Effector memory CD4-positive, alpha-beta T cell (primary cell): ENCODE measurements at places on chromosomes 7 and 10.

GRCh38 chr7:134351424-134351823, 34.7 kb upstream of the SLC35B4 start:
- DNase-seq, result no peak

GRCh38 chr10:31051703-31052102, 20.0 kb upstream of the ZNF438 start:
- DNase-seq, result no peak

DNA sequence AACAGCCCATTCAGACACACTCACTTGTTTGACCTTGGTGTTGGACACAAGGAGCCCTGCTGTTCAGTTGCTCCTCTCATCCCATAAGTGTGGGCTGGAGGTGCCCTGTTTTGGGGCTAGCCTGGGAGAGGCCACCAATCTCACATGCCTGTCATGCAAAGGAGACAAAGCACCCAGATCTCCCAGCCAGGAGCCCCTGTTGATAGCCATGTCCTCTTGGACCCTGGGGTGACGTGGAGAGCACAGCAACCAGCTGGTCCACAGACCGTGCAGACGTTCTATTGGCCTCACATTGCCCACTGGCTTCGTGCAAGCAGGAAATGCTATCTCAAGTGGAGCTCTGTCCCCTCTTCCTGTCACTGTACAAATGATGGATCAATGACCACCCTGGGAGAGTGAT, 240.8 kb downstream of the RPS24 start:
- DNase-seq, result no peak

DNA sequence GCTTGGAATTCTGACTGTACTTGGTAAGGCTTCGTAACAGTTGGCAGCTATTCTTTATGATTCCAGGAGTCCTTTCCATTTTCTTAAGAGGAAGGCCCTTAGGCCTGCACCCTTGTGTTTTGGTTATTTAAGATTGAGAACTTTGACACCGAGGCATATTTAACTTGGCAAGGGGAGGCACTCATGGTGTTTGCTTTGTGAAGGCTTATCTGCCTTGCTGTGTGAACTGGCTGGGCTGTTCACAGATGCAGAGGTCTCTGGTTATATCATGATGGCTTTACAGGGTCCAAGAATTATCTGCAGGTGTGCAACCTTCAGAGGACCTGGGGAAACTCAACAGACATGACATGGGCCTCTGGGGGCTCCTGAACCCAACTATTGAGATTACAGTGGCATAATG, 833 bp upstream of the PNLIPRP1 start:
- DNase-seq, result no peak

GRCh38 chr7:33612442-33612841, 292.9 kb upstream of the BMPER start:
- no peak for DNase-seq

DNA sequence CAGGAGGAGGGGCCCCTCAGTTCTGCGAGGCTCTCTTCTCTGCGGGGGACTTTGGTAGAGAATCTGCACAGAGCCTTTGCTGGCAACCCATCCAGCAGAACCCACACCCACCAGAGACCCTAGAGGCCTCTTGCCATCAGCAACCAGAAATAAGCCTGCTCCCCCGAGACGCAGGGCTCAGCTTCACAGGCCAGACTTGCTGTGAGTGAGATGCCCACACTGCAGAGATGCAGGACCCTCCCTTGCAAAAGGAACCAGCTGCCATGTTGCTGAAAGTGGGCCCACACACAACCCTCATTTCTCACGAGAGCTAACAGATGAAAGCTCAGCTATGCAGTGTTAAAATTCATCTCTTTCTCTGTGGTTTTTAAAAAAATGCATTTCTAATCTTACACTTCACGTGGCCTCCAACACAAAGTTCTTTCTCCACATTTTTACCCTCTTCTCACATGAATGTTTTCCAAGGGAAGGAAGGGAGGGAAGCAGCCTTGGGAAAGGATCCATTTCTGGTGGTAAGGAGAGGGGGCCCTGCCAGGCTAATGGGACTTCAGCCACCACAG, 171.6 kb downstream of the CCDC3 start:
- DNase-seq, result no peak

- no peak for DNase-seq
Measured at GRCh38 chr7:135210888-135211178, 493 bp downstream of the WDR91 start.

DNA sequence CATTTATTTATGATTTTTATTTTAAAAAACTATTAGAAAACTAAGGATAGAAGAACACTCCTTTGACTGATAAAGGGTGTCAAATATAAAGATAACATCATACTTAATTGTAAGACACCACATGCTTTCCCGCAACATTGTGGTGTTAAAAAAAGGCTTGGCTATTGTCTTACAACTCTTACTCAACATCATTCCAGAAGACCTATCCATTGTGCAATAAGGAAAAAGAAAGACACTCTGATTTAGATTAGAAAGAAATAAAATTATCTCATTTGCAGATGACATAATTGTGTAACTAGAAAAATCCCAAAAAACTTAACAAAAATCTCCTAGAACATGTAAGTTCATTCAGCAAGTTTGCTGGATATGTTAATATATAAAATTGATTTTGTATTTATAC, 296.7 kb upstream of the GNAI1 start:
- DNase-seq, result no peak

DNA sequence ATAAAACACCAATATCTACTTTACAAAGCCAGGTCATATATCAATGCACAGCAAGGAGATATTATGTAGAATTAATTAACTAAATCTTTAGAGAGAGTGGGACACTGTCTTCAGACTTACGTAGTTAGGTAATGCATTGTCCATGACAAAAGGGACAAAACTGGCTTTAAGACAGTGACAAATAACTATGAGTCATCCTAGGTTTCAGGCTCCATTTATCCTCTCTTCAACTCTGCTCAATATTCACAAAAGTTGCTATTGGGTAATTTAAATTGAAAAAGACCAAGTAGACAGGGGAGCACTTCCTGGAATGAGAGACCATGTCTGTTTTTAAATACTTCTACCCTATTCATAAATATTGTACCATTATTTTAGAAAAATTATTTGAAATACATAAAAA, 464.5 kb downstream of the ARL4A start:
- no peak for DNase-seq

- DNase-seq, result no peak
Measured at GRCh38 chr10:8026349-8027259, 27.9 kb upstream of the GATA3 start.

DNA sequence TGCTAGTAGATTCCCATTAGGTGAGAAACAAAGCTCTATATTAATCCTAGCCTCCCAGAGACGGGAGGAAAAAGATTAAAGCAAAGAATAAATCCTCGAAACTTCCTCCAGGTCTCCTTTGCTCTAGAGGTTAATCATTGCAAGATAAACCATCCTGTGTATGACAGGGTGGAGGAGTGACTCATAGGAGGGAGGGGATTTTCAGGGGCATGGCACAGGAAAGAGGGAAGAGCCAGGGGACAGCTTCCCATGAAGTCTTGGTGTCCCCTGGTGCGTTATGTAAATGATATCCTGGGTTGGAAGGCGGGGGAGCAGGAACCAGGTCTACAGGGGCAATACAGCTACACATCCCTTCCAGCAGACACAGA, 780 bp downstream of the CYP3A5 start:
- no peak for DNase-seq

- DNase-seq, result no peak
Measured at GRCh38 chr10:11335881-11336430, 275.5 kb downstream of the USP6NL start.

DNA sequence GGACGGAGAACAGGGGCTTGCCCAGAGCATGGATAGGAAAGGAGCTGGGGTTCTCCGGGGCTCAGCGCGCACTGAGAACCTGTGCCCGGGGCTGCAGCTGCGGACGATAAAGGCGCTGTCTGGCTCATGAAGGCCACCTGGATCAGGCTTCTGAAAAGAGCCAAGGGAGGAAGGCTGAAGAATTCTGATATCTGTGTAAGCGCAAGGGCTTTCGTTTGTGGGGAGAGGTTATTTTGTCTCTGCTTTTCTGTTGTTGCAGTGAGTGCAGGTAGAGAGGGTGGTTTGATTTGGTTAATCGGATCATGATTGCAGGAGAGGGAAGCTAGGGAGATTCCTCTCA, 250.5 kb downstream of the NSUN6 start:
- no peak for DNase-seq

DNA sequence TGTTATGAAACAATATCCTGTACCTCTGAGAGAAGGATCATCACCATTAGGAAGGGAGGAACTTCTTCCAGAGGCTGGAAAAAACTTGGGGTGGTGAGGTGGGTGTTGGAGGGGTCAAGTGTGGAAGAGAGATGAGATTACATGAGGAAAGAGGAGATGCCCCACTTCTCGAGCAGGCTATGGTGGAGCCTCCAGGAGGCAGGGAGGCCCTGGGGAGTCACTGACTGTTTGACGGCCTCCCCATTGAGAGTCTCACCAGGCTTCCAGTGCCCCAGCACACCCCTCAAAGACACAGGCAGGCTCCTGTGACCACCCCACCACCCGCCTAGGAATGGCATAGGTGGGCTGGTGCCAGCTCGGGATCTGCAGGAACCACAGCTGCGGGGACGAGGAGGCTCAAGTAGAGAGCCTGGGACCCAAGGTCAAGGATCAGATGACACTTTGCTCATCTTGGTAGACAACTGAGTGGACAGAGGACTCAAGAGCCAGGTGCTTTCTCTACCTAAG, 185.3 kb upstream of the GDF10 start:
- DNase-seq, result no peak

DNA sequence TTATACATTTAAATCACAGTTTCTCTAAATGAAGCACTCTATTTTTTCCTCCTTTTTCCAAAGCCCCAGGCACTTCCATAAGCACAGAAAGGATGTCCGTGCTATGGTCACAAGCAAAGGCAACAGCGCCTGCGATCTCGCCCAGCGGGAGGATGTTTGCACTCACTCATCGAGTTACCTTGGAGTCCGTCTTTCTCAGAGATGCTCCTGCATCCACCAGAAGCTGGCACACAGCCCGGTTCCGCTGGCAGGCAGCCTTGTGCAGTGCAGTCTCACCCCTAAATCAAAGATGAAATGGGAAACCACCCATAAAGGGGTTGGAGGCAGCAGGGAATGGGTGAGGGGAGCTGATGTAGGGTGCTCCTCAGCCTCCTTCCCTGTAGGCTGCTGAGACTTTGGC, 51.9 kb upstream of the PTN start:
- DNase-seq, result no peak

DNA sequence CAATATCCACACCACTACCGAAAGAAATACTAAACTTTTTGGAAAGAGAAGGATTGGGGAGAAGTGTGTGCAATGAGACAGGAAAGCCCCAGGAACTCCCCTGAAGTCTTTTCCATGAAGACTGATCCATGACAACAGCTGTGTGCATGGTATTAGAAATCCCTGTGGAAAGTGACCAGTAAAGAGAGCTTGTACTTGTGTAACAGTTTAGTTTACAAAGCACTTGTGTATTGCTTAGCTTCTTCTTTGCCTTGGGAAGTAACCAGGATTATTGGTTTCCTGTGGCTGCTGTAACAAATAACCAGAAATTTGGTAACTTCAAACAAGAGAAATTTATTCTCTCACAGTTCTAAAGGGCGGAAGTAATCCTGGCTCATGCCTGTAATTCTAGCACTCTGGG, 18.8 kb downstream of the TFAM start:
- no peak for DNase-seq

DNA sequence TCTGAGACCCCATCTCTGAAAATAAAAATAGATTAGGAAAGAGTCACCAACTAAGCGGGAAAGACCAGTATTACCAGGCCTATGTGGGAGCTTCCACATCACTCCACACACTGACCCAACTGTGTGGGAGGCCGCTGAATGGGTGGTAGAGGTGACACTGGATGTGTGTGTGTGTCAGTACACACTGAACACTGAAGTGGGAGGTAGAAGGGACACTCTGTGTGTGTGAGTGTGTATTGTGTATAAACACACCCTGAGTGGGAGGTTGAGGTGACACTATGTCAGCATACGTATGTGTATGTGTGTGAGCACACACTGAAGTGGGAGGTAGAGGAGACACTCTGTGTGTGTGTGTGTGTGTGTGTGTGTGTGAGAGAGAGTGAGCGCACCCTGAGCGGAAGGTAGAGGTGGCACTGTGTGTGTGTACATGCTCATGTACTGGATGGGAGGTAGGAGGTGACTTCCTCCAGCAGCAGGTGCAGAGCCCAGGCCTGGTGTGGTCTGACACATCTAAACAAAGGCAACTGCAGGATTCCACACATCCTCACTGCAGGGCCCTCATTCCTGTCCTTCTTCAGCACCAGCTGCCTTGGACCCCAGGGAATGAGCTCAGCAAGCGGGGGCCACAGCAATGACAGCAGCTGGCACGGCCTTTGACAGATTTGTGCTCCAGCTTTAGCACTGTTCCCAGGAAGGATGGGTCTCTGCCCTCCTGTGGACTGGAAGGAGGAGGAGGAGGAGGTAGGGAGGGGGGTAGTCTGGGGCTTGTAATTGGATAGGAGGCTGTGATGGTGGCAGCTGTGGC, 26.5 kb upstream of the RBM20 start:
- no peak for DNase-seq

DNA sequence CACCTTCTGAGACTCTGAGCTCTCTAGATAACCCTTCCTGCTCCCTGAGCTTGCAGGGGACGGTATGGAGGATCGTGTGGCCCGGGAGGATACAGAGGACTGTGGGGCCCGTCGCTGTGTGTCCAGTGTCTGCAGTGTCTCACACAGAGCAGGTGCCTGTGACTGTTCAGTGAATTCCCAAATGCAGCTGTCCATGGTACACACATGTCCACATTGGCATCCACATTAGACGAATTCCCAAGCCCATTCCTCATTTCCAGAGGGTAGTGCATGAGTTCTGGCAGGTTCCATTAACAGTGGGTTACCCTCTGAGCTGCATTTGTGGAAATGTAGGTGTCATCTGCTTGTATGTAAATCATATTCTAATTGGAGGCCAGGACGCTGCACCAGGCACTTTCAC, 39.5 kb downstream of the WDFY4 start:
- DNase-seq, result no peak

DNA sequence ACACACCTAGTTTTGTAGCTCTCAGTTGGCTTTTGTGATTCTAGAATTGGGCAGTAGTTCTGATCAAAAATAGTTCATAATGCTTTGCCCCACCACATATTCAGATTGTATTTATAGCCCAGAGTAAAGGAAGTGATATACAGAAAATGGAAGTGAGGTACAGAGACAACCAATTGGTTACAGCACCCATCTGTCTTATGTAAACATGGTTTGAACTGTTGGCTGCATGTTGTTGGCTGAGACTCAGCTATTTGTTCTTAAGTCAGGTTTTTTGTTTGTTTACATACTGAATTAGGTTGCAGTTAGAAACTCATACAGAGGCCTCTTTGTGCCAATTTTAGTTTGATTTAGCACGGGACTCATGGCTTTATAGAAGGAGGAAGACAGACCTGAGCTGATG, 158.9 kb upstream of the GPR26 start:
- DNase-seq, result no peak

GRCh38 chr7:14754631-14755030, 147.9 kb downstream of the DGKB start:
- DNase-seq, result no peak

- no peak for DNase-seq
Measured at GRCh38 chr10:10942441-10942840, 75.2 kb upstream of the CELF2 start.

- no peak for DNase-seq
Measured at GRCh38 chr10:72016608-72017300, 52.6 kb downstream of the CHST3 start.

- DNase-seq, result no peak
Measured at GRCh38 chr10:36351159-36351558, 709.1 kb upstream of the FZD8 start.
